ENCODE measurements at places on chromosomes 1 and 21.

DNA sequence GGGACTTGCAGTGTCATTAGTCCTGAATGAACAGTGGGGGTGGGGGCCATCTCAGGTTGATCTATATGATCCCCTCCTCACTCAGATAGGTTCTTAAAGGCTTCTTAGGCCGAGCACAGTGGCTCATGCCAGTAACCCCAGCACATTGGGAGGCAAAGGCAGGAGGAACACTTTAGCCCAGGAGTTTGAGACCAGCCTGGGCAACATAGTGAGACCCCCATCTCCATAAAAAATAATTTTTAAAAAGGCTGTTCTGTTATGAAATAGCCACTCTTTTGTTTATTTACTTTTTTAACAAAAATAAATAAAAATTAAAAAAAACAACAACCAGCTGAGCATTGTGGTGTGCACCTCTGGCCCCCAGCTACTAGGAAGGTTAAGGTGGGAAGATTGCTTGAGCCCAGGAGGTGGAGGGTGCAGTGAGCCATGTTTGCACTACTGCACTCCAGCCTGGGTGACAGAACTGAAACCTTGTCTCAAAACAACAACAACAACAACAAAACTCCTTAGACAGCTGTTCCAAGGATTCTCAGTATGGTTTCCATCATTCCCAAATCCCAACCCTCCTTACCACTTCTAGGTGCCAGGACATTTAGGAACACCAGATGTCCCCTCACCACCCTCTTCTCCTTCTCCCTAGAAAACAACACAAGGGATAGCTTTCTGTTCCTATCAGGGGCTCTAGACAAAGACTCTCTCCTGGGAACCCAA lies 2.0 kb upstream of the TRAPPC3 start:
- DNase-seq, result no peak

DNA sequence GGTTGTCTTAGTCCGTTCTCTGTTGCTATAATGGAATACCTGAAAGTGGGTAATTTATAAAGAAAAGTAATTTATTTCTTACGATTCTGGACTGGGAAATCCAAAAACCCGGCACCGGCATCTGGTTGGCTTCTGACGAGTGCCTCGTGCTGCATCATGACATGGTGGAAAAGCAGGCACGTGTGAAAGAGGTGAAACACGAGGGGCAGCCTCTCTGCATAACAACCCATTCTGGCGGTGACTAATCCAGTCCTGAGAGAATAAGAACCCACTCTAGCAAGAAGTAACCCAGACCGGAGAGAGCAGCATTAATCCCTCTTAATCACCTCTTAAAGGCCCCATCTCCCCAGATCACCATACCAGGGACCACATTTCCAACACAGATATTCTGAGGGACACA lies 2.7 kb upstream of the EDEM3 start:
- no peak for DNase-seq

DNA sequence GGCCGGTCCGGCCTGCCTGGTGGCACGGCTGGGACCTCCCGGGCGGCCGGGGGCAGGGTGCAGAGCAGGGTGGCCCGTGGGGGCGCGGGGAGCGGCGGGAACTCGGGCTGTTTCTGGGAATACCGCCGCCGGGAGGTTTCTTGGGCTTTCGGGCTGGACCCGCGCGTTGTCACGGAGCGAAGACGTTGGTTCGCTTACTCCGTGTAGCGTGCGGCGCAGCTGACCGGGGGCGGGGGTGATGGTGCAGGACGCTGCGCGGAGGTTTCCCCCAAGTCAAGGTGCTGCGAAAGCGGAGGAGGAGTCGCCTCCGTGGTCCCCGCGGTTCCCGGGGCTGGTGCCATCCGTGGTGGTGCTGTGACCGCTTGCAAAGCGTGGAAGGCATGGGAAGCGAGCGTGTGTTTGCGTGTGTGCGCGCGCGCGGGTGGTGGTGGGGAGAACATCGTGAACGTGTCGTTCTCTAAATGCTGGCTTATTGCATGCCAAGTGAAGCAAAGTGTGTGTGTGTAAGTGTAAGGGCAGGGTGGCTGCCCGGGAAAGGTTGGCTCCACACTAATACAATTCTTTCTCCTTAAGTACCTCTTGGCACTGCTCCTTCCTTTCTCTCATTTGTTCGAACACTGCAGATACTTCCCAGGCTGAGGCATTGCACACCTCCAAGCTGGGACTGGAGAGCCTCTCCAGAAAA lies 1.1 kb downstream of the RYR2 start:
- no peak for DNase-seq

GRCh38 chr1:110627764-110628163 lies 21.6 kb upstream of the KCNA2 start:
- DNase-seq, result no peak

- DNase-seq, result no peak
Measured at GRCh38 chr1:46171871-46172270, 3.0 kb upstream of the TSPAN1 start.

DNA sequence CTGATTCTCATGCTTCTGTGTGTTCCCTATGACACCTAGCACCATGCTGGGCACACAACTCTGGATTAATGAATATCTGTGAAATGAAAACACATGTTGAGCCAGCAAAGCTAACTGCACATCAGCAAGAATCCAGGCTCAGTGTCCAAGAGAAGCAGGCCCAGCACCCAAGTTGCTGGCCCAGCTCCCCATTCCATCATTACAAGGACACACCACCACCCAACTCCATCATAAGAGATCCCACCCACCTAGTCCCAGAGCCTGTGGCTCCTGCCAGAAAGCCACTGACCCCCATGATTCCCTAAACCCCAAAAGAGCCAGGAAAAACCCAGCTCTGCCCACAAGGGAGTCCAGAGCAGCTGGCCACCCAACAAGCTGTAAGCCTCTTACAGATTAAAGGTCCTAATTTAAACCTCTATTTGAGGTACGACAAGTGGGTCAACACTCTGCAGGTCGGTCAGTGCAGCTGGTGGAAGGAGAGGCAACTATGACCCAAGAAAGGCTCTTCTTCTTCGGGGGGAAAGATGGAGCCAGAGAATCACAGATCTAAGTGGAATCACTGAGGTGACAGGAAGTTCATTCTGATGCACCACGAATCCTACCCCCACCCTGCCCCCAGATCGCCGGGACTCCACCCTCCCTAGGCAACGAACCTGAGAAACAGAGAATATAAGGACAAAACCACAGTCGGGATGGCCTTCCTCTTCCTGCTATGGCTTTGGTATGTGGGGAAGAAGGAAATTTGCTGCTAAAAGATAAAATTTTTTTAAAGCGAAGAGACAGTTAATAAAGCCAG lies 58.2 kb downstream of the CD34 start:
- DNase-seq, result no peak

DNA sequence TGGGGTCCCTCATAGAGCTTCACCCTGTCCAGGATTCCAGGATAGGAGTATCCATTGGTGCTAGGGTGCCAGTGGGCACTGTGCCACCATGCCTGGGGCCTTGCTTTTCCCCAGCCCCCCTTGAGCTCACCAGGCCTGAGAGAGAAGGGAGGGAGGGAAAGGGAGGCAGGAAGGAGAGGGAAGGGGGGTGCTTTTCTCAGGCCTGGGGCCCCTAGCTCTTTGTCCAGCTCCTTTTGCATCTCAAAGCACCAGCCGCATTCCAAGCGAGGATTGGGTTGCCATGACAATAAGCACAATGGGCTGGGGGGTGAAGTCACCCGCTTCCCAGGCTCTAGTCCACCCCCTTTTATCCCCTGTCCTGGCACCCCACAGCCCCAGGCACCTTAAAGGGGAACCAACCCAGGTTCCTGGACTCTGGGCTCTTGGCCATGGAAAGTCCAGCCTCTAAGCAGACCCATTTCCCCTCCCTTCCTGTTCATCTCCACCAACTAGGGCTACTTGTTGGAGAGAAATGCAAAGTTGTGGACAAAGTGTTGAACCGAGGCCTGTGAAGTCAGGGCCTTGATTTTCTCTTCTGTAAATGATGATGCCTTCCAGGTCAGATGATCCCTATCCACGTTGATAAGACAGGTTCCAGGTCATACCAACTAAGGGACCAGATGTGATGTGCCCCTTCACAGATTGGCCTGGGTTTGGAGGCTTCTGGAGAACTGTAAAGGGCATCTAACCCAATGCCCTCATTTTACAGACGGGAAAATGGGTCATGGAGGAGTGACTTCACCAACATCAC lies 11.4 kb downstream of the THBS3 start:
- DNase-seq, result no peak

DNA sequence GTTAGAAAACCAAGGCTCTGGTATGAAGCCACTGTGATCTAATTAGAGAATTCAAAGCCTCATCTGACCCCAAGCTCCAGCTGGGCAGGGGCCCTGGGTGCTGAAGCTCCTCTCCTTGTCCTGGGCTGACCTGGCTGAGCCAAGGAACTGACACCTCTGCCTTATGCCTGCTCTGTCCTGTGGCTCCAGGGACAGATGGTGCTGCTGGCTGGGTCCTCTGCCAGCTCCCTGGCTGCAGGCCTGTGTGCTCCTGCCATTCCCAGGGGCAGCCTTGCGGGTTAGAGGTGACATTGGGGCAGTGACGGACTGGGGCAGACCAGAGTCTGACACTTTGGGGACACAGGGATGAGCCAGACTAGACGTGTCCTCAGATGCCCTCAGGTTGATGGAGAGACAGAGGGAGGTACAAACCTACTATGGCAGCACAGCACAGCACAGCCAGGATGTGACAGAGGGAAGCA lies 11.8 kb downstream of the ACOT11 start:
- DNase-seq, result no peak

- no peak for DNase-seq
Measured at GRCh38 chr1:1274299-1274930, 761 bp upstream of the UBE2J2 start.

DNA sequence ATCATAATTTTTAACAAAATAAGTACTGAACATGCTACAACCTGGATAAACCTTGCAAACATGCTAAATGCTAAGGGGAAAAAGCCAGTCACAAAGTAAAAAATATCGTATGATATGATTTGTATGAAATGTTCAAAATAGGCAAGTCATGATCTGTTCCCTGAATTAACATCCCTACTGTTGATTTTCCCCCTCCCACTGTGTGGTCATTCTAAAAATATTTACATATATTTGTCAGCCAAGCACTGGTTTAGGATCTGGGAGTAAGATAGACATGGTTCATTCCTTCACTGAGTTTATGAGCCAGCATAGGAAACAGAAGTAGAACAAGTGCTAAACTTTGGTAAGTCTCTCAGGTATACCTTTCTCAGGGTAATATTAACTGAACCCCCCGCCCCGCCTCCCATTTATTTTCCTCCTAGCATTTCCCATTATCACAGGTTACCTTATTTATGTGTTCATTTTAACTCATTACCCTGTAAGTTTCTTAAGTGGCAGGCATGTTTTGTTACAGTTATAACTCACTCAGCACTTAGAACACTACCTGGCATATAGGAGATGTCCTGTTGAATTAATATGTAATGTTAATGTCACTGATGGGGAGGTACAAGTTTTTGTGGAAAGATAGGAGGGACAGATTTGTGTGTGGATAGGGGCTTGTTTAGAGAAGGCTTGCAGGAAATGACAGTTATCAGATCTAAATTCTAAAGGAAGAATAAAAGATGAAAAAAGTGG lies 12.3 kb downstream of the UQCRH start:
- peak; percentile 34 for DNase-seq

GRCh38 chr21:40118527-40118926 lies 251.3 kb downstream of the PCP4 start:
- no peak for DNase-seq

DNA sequence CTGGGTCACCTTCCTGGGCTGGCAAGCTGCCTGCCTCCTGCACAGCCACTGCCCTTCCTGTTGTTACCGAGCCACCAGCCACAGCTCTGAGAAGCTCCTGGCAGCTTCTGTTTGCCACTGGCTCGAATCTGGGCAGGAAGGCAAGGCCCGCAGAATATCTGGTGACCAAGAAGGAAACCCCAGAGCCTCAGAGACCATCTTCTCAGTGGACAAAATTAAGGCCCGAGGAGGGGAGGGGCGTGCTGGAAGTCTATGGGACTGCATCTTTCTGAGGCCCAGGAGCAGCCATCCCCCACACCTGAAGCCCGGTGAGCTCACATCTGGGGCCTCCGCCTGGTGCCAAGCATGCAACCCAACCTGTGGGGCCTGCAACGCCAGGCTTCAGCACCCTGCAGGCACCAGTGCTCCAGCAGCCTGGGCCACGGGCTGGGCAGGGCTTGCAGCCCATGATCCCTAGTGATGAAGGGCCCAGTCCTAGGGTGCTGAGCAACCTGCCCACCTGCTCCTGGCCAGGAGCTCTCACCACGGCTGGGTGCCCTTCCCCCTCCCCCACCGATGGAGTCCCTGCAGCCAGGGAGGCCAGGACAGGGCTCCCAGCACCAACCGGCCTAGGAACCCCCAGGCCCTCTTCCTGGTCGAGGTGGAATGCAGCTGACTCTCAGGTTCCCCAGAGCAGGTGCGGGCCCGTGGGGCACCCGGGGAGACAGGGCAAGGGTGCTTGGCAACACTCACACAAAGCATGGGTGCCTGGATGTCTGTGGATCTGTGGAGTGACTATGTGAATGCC lies 879 bp downstream of the CPTP start:
- DNase-seq, result no peak

DNA sequence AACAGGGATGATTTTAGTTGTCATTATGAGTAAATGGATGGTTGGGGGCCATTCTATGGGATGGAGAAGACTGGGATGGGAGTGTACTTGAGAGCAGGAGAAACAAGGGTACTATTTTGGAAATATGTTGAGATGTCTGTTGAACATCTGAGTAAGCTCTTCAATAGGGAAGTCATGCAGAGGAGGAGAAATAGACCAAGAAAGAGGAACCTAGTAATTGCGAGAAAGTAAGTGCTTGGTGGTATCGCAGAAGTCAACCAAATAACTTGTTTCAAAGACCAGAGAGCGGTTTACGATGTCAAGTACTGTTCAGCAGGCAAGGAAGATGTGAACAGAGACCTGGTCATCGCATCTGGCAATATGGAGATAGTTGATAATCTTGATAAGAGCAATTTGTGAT lies 22.4 kb upstream of the CHRM3 start:
- no peak for DNase-seq

DNA sequence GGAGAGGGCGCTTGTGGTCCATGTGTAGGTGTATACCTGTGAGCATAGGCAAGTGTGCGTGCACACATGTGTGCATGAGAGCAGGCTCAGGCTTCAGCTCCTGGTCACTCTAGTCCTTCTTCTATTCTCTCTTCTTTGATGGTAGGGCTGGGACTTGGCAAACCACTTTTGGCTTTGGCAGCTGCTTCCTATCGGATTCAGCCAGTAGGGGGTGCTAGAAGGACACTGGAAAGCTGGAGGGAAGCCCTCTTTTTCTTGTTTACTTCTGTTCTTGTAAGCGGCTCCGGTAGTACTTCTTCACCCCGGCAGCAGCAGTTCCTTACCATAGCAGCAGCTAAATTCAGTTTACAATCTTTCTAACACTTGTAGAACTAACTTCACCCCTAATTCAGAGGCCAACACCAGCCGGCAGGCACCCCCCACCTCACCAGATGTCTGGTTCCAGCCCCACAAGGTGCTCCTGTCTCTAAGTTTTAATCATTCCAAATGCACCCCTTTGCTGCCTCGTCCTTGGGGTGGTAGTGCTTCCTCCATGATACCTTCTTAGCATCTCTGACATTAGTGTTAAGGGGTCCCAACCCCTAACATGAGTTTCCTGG lies 25.1 kb downstream of the NENF start:
- DNase-seq, result no peak

All from HS-5 (cell line).